ENCODE measurements at places on chromosomes 12 and 14.
A peak's percentile ranks its signal among the peaks of the same experiment; 100 is the strongest.

DNA sequence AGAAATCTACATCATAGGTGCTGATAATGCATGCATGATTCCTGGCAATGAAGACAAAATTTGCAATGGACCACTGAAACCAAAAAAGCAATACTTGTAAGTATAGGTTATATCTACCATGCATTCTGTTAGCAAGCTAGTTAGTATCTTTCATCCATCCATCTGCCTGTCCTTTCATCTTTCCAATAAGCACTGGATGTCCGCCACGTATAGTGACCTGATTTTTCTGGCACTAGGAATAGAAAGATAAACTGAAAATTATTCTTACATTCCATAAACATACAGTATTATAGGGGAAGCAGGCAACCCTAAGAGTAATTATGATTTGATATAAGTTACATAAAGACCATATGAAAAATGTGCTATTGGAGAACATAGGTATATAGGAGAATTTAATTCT is 87.2 kb upstream of the MYF6 start:
- no peak for DNase-seq

DNA sequence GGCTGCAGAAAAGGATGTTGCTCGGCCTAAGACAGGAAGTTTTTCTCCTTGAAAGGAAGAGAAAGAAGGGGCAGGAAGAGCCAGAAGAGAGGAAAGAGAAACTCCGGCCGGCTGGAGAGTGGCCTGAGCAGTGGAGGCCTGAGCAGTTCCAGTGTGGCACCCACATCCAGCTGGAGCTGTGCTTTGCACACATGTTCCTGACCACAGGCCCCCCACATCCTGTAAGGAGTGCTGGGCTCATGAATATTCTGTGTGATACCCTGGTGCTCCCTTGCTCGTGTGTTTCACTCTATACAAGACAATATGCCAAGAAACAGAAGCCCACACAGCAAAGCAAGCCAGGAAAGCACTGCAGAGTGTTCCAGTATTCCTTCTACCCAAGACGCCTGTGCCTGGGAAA is 27.1 kb downstream of the POLE start:
- peak; percentile 39 for DNase-seq

DNA sequence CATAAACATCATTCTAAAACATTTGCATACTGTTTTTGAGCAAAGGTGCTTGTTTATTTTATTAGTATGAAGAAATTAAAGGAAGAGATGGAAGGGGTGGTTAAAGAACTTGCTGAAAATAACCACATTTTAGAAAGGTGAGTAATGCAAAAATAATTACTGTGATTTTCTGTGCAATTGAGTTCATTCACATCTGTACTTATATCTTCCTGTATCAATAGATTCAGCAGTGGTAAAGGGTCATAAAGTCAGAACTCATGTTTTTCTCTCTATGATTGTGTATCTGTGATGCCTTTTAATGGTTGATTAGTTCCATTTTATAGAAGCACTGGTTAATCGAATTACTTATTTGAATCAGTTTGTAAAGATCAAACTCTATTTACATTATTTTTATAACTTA is 46.0 kb downstream of the TBK1 start:
- no peak for DNase-seq

- no peak for DNase-seq
These were observed 54.2 kb upstream of the PTHLH start for GRCh38 chr12:28026701-28027100.

DNA sequence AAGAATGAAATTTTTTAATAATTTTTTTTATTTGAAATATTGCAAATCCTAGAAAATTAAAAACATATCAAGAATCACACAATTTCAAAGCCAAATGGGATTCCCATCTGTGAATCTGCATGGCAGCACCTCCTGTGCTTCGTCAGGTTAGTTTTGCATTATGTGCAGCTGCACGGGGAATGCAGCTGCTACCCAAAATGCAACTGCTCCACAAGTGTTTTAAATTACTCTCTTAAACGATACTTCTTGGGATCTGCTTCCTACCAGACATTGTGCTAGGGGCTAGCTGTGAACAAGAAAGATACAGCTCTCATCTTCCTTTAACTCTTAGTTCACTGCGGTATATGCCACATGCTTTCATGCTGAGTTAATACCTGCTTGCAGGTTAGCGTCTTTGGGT is 154.2 kb downstream of the CRADD start:
- no peak for DNase-seq

GRCh38 chr14:50417853-50418252 is 21.2 kb upstream of the CDKL1 start:
- DNase-seq: no peak

GRCh38 chr12:26271889-26272492 is 76.6 kb downstream of the SSPN start:
- no peak for DNase-seq

- DNase-seq: no peak
These were observed 68.6 kb downstream of the HMGA2 start for GRCh38 chr12:65892841-65893251.

DNA sequence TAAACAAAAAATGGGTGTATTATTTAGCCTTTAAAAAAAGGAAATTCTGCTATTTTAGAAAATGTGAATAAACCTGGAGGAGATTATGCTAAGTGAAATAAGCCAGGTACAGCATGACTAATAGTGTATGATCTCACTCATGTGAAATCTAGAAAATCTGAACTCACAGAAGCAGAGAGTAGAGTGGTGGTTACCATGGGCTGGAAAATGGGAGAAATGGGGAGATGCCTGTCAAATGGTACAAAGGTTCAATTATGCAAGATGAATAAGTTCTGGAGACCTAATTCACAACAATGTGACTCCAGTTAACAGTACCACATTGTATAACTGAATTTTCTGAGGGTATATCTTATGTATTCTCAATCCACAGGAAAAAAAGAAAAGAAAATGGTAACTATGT is 17.4 kb upstream of the LEMD3 start:
- no peak for DNase-seq

GRCh38 chr12:131901431-131902331 is 7.3 kb downstream of the ULK1 start:
- DNase-seq: no peak

DNA sequence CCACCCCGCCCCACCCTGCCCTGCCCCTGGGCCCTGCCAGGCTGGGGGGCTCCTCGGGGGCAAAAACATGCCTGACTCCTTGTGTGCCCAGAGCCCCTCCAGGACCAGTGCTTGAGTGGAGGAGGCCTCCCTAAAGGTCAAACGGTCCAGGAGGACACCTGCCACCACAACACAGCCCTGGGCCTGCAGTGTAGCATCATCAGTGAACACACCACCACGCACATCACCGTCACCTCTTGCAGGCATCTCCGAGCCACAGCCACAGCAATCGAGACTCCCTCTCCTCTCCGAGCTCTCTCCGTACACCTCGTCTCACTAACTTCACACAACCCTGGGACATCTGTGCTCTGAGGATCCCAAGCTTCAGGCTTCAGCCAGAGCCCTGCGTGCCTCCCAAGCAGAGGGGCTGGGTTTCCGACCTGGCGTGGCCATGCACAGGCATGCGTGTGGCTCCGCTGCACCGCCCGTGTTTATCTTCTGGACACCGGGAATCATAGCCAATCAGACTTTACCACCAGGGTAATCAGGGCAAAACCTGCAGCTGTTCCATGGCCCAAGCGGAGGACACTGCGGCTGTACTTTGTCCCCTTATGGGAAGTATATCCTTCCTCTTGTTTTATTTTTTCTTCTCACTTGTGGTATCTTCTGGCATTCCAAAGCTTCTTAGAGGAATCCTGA is 6.2 kb upstream of the DIO3 start:
- DNase-seq: no peak

DNA sequence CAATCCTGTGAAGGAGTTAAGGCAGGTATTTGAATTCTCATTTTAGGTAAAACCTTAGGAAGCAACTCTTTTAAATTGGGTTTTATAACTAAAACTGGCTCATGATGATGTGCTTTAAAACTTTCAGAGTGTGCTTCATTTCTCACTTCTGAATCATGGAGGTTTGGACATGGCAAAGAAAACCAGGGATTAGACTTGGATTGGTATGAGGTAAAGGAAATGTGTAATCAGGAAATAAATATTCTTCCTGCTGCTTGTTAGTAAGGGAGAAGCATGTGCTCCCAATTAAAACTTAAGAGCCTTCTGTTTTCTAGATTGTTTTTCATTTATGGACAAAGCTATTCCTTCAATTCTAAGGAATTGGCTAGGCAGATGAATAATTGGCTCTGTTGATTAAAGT is 57.4 kb downstream of the FBXO33 start:
- no peak for DNase-seq
